ENCODE measurements at places on chromosomes 7 and 10.

DNA sequence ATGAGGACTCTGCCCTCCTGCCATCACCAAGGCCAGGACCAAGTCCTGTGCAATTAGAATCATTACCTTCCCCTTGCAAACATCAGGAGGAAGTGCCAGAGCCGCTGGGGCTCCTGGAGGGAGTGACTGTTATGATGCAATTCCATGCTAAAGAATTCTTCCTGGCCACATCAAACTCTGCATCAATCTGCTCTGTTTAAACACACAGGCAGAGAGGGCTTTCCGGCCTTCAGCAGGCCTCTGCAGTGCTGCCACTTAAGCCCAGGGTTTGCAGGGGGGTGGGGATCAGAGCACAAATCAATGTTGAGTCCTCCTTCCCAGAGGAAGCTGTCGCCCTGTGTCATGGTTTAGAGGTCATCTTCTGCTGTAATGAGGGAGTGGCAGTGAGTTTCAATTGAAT is 58.1 kb downstream of the CTBP2 start:
- DNase-seq: peak; percentile 33

DNA sequence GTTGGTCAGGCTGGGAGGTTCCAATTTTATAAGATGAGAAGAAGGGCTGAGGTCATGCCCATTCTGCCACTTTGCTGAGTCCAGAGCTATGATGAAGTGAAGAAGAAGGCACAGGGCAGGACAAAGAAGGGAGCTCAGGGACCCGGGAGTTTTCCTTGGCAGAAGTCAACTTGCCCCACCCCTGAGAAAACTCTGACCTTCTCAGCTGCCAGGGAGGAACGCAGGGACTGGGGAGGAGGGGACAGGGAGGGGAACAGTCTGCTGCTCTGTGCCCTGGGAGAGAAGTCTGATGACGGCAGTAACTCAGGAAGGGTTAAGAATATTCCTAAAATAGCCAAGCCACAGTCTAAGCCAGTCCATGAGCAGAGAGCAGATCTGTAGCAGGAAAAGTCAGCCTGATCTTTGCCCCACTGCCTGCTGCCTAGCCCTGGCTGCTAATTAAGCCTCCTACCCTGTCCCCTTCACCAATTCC is 11.7 kb downstream of the ADIRF start:
- no peak for DNase-seq

DNA sequence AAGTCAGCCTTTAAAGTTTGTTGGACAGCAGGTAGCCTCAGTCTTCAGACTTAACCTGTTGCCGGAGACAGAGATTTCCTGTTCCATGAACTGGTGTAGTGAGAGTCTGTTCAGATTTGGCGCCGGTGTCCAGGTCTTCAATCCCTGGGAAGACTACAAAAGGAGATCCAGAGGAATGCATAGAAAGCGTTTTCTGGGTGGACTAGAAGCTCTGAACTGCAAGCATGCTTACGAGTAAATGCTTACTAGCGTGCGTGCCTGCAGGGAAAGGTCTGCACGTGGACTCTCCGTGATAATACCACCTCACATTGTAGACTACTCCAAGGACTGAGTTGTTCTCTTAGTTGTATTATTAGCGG is 878 bp downstream of the GLRX3 start:
- DNase-seq: no peak

GRCh38 chr7:87220026-87220733 is 648 bp upstream of the TMEM243 start:
- DNase-seq: no peak

GRCh38 chr7:18521945-18522566 is 26.5 kb downstream of the HDAC9 start:
- no peak for DNase-seq
